ENCODE measurements at places on chromosomes 13 and 19.

DNA sequence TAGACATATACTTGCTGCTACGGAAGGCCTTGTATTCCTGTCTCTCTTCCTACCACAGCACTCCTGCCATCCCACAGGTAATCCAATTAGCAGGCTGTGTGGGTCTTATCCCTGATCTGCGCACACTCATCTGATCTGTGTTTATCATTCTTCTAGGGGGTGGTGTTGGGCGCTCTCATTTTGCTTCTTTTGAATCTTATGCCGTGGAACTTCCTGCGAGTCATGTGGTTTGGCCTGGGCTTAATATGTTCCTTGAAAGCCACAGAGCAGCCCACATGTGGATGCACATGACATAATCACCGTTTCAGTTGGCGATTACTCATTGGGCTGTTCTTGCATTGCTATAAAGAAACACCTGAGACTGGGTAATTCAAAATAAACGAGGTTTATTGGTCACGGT is 7.5 kb downstream of the RASA3 start:
- DNase-seq = no peak

GRCh38 chr13:105906746-105907145 is 628.7 kb downstream of the EFNB2 start:
- DNase-seq = no peak

DNA sequence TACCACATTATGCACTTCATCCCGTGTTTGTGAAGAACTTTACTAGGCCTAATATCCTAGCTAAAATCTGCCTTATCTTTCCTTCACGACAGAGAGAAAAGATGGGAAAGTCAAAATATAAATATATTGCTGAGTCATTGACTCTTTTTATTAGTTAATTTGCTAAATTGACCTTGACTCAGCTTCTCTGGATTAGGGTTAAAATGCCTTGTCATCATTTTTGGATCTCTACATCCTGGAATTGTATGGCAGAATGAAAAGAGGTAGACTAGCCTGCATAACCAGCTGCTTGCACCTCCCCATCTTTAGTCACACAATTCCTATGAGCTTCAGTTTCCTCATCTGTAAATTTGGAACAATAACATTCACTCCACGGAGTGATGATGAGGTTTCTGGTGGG is 280.3 kb downstream of the DCT start:
- no peak for DNase-seq

DNA sequence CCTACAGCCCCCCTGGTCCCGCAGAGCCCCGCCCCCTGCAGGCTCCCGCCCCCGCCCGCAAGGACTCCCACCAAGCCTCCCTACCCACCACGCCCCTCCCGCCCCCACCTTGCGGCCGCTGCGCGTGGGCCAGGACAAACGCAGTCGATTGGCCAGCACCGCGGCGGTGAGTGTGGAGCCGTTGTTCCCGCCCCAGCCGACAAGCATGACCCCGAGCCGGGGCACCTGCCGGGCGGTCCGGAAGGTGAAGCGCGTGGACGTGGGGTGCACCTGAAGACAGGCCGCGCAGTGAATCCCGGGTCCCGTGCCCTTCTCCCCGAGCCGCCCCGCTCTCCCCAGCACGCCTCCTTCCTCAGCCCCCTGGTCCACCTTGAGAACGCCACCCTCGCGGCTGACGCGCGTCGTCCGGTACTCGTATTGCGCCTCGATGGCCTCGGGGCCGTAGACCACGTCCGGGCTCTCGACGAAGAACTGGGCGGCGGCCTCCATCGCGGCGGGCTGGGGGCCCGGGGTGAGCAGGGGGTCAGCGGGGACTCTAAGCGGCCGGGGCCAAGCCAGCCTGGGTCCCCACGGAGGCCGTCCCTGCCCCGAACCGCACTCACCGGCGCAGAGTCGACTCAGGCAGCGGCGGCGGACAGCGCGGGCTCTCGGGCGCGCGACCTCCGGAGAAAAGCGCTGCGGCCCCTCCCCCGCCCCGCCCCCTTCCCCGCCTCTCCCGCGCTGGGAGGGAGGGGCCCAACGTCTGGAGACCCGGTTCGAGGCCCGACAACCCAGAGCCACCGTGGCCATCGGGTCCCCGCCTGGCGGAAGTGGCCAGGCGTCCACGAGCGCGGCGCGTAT is at the start of gene ISYNA1:
Gene ISYNA1, minus strand, starts transcription at position 643 of the 840 bp plus-strand sequence. Its CDS starts 154 bp downstream, at position 489.
- DNase-seq = peak; percentile 69

DNA sequence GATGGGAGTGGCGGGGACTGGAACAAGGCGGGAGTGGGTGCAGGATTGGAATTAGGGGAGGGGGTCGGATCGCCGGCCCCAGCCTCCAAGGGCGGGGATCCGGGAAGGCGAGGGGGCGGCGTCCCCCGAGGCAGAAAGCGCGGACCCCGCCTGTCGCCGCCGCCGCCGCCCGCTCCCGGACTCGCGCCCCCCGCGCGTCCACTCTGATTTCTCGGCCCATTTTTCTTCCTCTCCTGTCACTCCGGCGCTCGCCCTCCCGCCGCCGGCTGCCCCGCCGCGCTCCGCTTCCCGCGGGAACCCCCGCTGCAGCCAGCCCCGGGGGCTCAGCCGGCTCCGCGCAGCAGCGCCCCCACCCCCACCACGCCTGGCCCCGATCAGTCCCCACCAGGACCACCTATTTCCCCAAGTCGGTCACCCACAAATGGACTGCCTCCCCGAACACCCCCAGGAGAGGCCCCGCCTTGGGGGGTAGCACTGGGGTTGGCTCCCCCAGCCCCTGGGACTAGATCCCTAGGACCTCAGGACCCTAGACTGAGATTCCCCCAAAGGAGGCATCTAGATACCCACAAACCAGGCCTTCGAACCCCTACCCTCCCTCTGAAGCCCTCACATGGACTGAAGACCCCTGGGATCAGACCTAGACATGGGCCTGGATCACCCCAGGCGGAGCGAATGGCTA is 12.6 kb upstream of the ERFL start:
- no peak for DNase-seq

- no peak for DNase-seq
These were observed 33.8 kb downstream of the DHRS12 start for GRCh38 chr13:51770160-51770559.

DNA sequence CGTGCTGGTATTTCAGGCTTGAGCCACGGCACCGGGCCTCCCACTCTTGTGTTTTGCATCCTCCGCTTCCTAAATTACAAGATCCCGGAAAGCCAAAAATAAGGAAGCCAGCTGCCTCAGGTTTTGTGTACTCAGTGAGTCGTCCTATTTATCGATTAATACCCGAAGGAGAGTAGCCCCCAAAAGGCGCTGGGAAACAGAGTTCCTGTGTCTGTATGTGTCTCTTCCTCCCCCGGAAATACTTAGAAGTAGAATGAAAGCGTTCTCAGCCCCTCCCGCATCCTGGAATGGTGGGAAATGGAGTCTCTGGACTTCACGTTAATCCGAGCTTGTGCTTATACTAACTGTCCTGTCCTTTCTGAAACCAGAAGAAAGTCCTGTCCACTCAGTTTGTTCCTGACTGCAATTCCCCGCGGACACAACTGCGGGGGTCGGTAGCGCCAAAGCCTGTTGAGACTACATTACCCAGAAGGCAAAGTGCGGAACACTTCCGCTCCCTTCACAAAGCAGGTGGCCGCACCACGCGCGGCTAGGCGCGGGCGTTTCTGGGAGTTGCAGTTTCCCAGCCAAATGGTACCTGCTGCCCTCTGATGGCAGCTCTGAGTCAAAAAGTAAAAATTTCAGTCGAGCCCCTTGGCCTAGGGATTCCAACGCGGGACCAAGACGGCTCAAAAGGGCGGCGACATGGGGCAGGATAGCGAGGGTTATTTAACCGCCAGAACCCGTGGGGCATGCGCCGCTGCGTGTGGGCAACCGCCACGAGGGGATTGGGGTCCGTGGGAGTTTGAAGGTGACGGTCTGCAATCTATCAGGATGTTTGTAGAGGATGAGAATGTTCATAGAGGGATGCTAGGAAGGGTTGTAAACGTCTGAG is 2.2 kb upstream of the GSK3A start:
- DNase-seq = peak; percentile 92

- no peak for DNase-seq
These were observed 764.0 kb upstream of the SLITRK5 start for GRCh38 chr13:86907156-86907555.

DNA sequence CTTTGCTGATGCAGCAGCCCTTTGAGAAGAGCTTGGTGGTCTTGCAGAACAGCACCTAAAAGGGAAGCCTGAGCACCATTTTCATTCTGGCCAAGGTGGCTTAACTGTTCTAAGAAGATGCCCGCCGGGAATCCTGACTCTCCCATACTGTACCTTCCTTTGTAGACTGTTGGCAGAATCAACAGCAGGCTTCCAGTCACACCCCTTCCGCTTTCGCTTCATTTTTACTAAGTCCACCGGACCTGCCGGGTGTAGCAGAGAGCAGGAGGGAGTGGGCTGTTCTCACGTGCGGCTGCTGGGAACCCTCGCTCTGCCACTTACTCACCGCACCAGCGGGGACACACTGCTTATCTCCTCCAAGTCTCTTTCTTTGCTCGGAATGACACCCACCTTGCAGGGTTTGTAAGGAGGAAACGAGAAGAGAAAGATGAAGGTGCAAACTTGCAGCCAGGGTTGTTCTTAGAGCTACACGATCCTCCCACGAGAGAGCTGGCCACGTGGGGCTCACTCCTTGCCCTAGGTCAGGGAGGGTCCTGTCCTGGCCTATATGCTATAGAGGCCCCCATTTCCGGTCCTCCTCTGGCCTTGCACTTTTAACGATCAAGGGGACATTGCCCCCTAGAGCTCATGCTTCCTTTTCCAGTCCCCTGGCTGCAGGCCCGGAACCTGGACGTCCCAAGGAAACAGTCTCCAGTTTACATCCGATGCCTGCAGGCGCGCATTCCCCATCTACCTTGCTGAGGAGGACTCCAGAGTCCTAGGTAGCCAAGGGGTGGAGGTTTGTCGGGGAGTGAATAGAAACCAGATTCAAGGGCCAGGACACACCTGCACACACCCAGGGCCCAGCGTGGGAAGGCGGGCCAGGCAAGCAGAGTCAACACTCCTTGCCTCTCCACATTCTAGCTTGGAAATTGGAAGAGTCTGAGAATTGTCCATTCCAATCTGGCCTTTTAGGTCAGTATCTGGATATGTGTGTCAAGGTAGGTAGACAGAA is 453.6 kb downstream of the IRS2 start:
- DNase-seq = no peak

DNA sequence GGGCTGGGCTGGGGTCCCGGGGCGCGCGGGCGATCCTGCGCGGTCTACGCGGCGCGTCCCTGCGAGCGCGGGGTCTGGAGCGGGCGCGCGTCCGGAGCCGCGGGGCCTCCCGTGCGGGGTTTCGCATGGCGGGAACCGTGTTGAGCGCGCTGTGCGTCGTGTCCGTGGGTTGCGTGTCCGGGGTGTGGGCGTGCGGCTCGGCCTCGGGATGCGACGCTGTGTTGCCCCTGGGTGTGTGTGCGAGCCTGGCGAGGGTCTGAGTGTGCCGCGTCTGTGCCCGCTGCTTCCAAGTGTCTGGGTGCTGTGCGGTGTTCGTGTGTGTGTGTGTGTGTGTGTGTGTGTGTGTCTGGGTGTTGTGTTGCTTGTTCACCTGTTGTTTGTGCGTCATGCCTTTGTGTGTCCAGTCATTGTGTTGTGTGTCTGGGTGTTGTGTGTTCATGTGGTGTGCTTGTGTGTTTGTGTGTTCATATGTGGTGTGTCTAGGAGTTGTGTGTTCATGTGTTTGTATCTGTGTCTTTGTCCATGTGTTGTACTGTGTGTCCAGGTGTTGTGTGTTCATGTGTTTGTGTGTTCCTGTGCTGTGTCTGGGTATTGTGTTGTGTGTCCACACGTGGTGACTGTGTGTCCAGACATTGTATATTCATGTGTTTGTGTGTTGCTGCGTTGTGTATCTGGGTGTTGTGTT is 552 bp downstream of the PLK5 start:
- DNase-seq = no peak

DNA sequence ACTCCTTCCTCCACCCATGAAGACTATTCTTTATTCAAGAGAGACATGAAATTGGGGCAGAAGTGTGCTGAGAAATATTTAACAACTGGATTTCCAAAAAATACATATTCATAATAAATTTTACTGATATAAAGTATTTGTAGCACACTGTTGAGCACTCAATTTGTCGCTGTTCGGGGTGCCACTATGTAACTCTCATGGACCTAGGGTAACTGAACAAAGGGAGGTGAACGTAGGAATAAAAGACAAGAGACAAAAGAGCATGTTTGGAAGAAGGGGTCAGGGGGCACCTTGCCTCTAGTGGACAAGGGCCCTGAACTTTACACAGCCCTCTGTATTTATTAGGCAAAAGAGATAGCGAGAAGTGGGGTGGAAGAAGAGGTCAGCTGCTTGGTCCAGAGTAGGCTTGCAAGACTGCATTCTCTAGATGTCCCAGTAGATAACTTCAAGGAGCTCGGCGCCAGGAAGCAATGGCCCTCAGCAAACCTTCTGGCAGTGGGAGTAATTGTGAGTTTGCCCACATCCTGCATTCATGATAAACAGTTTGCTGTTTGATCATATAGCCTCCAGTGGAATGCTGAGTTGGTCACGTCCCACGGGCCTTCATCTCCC is 4.5 kb upstream of the ZNF175 start:
- no peak for DNase-seq

DNA sequence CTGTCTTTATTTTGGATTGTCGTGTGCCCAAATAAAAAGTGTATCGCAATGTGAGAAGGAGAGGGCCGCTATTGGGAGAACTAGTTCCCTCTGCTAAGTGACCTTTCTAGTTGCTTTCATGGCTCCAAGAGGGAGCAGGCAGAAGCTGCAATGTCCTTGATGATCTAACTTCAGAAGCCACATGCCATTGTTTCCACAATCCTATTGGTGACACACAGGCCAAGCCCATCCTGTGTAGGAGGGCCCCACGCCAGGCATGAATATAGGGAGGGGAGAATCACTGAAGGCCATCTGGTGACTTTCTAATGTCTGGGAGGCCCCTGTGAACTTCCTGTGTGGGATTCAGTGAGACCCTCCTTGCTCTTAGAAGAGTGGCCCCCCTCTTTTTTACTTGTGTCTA is 47.8 kb upstream of the KPNA3 start:
- no peak for DNase-seq

DNA sequence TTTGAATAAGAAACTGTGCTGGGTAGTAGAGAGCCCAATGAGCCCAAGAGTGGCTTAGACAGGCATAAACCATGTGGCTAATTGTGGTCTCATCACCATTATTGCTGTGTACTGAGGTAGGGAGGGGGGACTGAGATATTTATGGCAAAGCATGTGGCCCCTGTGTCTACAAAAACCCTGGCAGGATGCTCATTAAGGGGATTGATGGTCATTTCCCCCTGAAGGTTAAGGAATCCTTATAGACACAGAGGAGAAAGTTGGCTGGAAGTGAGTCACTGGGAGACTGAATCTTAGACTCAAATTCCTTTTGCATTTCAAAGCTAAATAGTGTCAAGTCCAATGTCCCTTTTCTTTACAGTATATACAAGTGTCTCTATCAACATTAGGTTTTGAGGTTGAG is 9.8 kb upstream of the DACT3 start:
- no peak for DNase-seq

DNA sequence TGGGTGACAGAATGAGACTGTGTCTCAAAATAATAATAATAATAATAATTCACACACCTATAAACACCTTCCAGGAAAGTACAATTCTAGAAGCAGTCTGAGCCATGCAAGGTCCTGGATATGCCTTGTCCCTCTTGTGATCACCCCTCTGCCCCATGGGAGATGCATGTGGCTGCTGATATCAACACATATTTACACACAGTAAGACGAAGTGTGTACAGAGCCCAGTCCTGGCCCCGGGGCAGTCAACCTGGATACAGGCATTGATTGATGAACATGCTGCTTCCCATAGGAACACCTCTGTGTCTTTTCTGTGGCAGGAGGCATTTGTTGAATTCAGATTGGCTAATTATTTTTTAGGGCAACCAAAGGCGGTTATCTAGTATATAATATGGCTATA is 3.2 kb downstream of the SULT2A1 start:
- no peak for DNase-seq
